ENCODE measurements at places on chromosomes 12 and 14.

DNA sequence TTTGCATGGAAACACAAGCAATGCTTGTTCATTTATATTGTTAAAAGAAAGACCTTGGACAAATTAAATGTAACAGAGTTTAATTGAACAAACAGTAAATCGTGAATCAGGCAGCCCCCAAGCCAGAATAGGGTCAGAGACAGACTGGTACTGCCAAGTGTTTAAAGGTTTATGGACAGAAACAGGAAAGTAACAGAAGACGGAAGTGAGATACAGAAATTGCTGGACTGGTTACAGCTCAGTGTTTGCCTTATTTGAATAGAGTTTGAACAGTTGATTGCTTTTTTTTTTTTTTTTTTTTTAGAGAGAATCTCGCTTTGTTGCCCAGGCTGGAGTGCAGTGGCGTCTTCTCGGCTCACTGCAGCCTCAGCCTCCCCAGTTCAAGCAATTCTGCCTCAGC, 50.3 kb downstream of the DAO start:
- DNase-seq: no peak

DNA sequence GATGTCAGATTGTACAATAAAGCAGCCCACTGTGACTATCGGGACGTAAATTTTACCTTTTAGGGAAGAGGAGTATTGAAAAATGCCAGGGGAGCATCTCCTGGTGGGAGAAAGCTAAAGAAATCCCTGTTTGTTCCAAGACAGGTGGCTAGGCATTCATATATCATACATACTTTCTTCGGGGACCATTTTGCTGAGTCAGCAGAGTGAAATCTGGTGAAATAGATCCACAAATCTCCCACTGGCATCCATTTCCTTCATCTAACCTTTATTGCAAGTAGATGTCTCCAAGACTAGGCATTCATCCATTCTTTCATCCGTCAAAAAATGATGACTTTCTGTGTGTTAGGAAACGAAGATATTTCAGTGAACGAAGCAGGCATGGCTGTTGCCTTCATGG, 107.1 kb downstream of the BMP4 start:
- no peak for DNase-seq

DNA sequence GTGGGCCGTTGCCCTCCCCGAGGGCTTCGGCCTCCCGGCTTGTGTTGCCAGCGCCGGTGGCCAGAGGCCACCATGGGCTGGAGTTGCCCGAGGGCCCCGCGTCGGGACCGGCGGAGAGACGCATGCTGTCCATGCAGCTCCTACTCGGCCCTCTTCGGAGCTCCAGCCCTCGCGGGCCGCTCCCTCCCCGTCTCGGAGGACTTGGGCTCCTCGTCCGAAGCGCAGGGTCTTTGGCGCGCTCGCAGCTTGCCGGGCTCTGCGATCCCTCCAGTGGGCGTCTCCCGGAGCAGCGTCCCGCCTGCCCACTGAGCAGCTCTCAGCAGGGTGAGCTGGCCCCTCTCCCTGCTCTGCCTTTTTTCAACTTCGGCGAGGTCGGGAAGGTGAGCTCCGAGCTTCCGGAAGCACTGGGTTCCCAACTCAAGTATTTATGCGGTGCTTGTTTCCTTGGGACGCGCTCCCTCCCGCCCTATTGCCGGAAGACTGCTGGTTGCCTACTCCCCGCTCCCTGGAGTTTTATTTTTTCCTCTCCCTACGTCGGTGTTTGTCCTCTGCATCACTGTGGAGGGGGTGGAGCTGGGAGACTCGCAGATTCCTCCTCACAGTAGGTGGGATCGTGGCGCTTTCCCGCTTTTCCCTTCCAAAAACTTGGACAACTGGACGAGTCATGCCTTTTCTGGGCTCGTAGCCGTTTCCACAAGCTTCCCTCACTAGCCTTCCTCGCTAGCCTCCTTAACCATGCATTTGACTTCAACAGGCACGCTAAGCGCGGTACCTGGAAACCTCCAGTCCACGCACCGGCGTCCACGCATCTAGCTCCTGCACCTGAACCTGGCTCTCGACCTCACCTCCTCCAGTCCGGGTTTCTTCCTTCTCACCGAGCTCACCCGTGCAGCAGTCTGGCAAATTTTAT, at the start of gene AVPR1A:
TSS of gene AVPR1A (minus strand) at position 489 of the 910 bp plus-strand sequence. CDS start at position 124, 365 bp downstream.
- no peak for DNase-seq

DNA sequence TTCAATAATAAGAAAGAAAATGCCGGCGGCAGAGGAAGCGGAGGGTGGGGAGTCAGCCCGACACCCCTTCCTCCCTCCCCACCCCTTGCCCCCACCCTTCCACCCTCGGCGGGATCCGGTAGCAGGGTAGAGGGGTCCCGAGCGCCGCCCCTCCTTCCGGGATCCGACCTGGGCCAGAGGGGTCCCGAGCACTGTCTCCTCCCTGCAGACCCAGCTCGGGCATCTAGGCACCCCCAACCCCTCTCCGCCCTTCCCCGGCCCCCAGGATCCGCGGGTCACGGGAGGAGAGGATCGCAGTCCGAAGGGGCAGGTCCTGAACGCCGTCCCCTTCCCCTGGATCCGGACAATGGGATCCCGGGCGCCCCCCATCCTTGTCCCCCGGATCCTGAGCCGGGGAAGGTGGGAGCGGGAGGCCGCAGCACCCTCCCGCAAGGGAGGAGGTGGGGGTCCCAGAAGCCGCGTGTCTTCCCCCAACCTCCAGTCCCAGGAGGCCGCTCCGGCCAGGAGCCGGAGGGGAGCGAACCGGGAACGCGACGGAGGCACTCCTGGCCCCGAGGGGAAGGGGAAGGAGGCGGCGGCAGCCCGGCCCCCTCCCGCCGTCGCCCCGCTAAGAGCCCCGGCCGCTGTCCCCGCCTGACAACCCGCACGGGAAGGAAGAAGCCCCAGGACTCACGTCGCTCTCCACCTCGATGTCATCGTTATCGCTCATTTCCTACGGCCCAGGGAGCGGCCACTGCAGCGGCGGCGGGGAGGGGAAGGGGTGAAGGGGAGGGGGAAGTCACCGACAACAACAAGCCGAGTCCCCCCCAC, 481 bp downstream of the MAX start:
- DNase-seq: peak; percentile 38

DNA sequence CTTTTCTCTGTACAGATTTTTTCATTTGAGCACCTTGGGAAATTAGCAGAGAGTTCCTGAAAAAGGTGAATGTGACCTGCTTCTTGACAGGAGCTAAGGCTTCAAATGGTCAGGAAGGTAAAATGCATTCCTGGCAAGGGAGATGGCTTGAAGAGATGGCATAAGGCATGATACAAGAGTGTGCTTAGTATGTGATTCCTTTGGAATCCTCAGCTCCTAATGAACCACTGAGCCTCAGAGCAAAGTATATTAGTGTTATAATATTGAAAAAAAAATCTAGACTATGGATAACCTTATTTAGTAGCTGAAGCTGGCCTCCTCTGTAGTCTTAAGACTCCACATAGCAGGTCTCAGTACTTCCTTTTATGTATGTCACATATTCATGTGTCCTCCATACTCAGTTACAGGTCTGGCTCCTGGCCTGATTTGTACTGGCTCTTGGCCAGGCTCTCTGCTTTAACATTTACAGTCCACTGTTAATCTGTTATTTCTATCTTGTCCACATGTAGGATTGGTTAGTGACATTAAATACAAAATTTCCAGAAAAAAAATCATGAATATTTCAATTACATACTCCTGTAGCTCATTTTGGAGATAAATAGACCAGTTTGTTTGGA, 17.9 kb downstream of the TOGARAM1 start:
- DNase-seq: no peak

GRCh38 chr12:46260913-46261476, 7.8 kb downstream of the SLC38A1 start:
- DNase-seq: no peak

- no peak for DNase-seq
Observed at GRCh38 chr12:132029503-132030300, 80.0 kb downstream of the EP400 start.

DNA sequence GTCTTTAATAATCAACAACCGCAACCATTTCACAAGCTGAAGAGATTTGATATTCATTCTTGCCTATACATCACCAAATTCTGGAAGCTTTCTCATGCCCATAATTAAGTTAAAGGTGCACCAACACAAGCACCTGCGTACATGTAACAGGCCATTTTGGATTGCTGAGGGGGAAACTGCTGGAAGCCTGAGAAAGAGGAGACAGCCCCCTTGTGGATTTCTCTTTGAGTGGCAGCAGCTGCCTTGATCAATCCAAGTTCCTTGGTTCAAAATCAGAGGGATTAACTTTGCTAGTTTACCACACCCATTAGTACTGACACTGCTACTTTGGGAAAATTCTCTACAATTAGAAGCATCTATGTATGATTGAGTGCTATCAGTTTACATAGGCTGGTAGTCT, 321.1 kb downstream of the NOVA1 start:
- DNase-seq: no peak

DNA sequence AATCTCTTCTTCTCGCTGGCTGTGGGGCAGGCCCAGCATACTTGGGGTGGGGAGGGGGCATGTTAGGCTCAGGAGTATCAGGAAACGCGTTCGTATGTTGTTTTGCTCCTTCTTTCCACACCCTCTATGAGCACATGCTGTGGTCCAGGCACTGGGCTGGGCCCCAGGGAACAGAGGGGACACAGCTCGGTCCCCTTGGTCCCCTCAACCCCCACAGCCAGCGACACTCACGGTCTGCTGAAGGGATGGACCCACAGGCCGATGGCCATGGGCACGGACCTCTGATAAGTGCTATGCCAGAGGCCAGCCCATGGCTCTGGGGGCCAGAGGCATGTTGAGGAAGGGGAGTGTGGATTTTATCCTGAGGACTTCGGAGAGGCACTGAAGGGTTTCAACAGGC, 6.2 kb downstream of the IFI27 start:
- no peak for DNase-seq

DNA sequence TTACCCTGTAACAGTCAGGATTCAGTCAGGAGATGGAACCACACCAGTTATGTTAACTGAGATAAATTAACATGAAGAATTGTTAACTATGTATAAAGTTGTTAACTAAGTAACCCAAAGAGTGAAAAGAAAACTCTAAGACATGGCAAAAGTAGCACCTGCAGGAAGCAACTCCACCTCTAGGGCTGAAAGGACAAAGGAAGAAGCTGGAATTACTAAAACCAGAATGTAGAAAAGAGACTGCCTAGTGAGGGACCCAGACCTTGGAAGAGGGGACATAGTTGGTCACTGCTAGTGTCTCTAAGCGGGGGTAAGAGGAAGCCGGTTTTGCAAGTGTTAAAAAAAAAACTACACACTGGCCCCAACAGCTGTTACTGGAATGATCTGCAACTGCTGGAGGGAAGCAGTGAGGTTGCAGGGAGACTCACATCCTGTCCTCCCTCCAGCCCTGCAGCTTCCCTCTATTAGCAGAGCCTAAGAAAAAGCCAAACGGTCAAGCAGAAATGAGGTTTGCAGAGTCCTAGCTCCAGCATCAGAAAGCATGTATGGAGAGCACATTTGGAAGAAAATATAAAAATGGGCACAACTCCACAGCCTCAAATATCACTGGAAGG, 39.8 kb downstream of the GPR135 start:
- DNase-seq: no peak

DNA sequence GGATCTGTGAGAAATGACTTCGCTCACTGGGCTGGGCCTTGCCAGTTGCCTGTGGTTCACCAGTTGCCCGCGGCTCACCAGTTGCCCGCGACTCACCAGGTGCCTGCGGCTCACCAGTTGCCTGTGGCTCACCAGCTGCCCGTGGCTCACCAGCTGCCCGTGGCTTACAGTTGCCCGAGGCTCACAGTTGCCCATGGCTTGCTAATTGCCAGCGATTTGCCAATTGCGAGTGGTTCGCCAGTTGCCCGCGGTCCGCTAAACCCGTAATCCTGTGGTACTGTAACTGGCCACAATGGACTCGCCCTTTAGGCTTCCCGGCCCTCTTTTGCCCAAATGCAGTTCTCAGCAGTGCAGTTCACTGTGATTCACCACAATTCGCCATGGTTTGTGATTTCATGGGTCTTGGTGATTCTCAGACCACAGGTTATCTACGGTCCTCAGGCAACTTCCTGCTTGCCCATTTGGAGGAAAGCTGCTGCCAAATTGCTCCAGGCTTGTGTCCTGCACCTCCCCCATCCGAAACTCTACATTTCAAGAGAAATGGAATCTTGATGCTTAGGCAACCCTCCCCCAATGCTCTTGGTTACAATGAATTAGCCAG, 15.0 kb upstream of the MEG3 start:
- no peak for DNase-seq

DNA sequence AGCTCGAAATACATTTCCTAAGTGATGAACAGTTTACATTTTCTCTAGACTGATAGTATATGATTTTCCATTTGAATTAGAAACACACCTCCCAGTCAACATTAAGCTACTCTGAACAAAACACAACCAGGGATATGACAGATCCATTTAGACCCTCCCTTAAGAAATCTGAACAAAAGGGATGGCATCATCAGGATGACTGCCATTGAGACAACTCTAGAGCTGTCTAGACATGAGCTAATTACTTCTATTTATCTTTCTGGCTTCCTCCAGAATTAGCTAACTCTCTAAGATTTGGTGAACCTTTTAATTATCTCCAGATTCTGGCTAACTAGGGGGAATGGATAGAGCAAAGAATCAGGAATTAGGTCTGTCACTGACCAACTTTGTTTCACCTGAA, 92.9 kb upstream of the IGF1 start:
- no peak for DNase-seq

GRCh38 chr12:15218794-15219193, 2.4 kb downstream of the RERG start:
- DNase-seq: no peak

Measured in activated T-cell treated with anti-CD3 and anti-CD28 coated beads, Interleukin-2, amount 50 U/mL, for 72 hours (primary cell).